ENCODE measurements at places on chromosomes 5 and 9.
A peak's percentile ranks its signal among the peaks of the same experiment; 100 is the strongest.

DNA sequence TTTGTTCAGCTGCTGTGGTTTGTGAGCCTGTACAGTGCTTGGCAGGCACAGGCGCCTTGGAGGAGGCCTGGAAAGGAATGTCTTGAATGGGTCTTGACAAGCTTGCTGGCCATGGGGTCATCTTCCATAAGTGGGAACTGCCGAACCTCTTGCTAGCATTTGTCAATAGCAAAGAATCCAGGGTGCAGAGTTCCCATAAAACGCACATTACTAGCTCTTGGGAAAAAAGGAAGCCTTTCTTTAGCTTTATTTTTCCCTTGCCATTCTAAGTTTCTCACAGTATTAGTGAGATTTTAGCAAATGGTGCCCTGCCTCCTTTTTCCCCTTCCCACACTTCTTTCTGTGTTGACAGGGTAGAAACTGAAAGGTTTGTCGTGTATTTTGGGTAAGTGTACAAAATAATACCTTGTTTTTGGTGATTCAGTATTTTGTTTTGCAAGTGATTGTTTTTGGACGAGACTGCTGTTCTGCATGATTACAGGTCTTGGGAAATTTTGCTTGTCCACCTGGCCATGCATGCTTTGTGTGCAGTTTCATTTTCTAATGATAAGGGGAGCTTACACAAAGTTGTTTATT, 82.0 kb downstream of the ADGRV1 start:
- DNase-seq: no peak

GRCh38 chr5:43117092-43117491, 3.6 kb upstream of the ZNF131 start:
- no peak for DNase-seq

DNA sequence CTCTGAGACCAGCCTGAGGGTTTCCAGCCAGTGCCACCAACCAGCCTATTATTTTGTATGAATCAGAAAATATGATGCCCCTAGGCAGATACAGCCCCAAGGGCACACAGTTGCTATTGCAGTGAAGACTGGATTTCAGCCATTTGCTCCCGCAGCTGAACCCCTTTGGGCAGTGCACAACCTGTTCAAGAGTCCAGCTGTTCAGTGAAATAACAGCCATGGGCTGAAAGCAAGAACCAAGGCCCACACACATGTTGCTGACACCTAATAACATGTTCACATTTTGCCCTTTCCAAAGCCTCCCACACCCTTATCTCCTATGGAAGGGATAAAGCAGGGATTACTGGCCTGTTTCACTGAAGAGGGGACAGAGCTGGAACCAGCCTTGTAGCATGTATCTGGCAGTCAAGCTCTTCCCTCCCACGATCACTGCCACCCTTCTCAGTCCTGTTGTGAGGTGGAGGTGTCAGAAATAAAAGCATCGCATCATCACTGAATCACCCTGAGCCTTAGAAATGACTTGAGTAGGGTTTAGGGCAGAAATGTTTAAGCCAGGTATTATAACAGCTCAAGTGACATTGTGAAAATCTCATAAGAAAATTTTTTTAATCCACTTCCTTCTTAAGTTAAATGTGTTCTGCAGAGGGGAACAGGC, 137.1 kb upstream of the FSTL4 start:
- no peak for DNase-seq

DNA sequence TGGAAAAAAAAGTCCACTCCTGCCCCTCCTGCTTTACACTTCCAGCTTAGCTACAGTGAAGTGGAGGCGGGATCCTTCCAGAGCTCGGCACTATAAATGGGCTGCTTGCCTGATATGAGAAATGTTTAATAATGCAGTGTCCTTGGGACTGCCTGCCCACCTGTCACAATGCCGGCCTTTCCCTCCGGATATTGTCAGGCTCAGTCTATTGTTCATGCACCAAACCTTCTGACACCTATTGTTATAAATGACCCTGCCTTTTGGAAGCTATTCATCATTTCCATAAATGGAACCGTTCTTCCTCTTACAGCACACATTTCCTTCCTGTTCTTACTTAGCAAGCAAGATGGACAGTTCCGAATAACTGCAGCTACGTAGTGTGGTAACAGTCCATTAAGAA, 146.3 kb downstream of the DMAC1 start:
- no peak for DNase-seq

DNA sequence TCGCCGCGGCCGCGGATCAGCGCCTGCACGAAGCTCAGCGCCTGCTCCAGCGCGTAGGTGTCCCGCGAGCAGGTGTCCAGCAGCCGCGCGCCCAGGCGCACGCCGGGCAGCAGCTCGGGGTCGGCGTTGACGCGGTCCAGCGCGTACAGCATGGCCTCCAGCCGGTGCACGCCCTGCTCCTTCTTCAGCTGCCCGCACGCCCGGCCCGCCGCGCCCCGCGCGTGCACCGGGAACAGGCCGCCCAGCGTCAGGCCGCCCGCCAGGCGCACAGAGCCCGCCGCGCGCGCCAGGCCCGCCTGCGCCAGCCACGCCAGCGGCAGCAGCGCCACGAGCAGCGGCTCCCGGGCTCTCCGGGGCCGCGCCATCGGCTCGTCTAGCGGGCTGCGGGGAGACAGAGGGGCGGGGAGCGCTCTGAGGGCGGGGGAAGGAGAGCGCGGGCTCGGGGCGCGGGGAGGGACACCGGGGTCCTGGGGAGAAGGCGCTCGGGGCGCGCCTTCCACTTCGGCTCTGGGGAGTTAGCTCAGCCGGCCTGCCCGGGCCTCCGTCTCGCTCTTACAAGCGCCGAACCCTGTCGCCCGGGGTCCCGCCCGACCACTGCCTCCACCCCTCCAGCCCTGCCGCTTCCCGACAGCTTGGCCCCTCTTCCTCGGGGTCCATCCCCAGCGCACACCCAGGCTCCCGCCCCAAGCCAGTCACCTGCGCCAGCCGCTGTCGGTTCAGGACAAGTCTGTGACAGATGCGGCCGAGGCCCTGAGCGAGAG, at the start of gene GRM6:
Gene GRM6, minus strand, starts transcription at position 741 of the 761 bp plus-strand sequence. Its CDS starts 376 bp downstream, at position 365.
- no peak for DNase-seq

- peak; percentile 19 for DNase-seq
Observed at GRCh38 chr5:159206368-159206767, 3.0 kb downstream of the RNF145 start.

DNA sequence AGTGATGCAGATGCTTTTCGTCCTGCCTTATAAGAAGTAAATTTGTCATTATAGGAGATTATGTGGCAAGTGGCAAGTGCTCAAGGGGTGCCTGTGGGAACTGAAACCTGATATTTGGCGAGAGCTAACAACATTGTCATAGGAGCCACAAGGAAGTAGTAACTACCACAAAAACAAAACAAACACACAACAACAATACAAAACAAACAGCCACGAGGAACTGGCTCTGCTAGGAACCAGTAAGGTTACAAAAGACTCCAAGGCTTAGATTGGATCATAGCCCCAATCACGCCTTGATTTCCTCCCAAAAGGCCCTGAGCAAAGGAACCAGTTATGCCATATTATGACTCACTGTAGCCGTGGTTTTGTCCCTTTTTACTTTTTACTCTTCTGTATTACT, 1045.2 kb downstream of the CDH12 start:
- DNase-seq: no peak

GRCh38 chr9:32045513-32045912, 338.9 kb upstream of the ACO1 start:
- DNase-seq: no peak

DNA sequence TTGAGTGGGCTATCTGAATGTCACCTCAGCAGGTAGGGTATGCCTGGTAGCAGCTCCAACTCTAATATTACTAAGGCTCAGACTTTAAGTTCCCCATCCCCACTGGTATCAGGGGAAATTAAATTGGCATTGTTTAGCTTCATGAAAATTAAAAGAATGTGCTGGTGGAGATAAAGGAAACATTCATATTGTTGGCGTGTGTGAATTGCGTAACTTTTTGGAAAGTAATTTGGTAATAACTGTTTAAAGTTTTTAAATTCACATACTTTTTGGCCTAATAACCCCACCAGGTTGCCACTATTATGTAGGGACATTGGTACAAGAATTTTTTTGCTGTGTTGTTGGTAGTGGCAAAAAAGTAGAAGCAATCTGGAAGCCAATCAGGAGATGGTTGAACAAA, 29.4 kb downstream of the TNPO1 start:
- no peak for DNase-seq

DNA sequence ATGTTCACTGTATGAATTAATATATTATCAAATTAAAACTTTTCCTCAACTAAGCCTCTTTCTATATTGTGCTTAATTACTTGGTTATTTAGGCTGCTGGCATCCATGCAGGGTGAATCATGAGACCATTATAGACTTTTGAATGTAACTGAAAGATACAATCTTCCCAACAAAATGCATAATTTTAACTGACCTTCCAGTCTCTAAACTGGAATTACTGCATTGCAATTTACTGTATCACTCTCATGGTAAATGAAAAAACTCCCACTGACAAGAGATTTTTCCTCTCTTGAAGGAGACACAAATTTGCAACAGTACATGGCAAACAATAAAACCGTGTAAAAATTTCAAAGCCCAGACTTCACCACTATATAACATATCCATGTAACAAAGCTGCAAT, 349.5 kb downstream of the DRD1 start:
- no peak for DNase-seq

DNA sequence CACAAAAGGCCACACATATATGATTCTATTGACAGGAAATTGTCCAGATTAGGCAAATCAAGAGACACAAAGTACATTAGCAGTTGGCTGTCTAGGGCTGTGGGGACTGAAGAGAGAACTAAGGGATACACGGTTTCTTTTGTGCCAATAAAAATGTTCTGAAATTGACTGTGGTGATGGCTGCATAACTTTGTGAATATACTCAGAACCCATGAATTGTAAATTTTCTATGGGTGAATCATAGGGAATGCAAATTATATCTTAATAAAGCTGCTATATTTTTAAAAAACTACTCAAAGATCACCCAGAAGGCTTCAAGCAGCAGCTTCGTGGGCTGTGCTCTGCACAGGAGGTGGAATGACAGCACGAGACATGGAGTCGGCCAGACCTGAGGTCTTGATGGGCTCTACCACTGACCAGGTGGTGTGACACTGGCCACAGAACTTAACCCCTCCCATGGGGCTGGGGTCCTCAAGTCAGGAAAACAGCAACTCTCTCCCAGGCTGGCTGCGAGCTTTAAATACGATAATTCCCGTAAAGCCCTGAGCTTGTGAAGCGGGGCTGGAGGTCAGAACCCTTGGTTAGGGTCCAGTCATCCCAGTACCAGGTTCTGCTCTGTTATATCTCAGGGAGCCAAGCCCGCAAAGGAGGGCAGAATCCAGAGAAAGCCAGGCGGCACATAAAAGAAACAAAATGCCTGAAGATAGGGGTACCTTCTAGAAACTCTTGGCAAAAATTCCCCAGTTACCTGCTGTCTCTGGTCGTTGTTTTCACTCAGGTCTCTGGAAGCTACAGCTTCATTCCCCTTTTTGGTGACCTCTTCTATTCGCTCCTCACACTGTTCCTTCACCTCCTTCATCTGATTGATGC, 59.1 kb downstream of the GOLM1 start:
- DNase-seq: no peak

GRCh38 chr5:138662599-138662998, 87.4 kb upstream of the HSPA9 start:
- DNase-seq: no peak
